ENCODE measurements at places on chromosomes 7 and 10.

DNA sequence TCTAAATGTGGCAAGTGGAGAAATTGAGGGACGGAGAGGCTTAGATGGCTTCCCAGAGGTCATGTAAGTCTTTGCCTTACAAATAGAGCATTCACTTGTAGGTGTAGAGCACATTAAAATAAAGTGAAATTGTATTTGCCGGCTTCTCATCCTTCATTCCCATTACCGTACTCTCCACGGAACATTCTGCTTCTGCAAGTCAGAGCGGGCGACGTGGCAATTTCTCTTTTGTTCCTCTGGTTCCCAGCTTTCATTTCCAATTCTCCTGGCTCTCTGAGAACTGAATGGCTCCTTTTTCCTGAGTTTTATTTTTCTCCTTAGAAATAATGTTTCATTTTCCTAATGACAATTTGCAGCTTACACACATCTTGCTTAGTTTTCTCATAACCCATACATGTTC, 51.3 kb upstream of the PFKP start:
- DNase-seq, result no peak

DNA sequence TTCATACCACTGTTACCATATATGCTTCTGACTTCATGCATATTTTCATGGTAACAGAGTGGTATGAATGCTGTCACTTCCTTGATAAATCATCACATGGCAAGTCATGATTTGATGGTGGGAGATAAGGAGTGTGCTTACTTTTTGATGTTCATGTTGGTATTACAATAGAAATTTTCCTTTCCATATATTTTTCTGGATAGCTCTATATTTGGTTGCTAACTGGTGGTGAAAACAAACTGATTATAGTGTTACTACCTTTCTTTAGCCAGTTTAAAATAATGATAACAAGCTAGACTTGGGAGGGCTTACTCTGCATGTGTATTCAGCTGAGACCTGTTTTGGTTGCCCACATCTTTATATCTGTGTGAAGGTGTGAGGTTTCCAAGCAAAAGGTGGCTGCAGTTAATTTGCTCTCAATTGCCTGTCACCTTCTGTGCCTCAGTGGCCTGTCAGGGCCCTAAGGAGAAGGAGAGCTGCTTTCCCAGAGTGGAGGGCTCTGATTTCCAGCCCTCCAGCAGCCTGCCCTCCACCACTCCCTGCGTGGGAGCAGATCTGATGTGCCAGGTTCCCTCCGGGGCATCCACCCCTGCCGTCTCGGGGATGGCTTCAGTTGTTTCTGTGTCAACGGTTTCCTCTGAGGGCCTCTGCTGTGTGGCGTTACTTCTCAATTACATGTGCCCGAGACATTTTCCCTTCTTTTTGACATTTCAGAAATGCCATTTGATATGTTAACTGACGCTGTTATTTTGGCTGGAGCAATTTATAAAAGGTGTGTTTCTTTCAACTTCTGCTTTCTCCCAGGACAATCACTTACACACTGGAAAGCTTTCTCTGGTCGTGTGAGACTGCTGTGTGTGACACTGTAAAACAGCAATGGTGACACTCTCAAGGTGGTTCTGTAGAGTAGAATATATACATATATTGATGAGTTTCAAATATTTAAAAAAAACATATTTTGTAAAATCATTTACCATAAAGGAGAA, 107.7 kb upstream of the KLF6 start:
- DNase-seq, result peak; percentile 60

DNA sequence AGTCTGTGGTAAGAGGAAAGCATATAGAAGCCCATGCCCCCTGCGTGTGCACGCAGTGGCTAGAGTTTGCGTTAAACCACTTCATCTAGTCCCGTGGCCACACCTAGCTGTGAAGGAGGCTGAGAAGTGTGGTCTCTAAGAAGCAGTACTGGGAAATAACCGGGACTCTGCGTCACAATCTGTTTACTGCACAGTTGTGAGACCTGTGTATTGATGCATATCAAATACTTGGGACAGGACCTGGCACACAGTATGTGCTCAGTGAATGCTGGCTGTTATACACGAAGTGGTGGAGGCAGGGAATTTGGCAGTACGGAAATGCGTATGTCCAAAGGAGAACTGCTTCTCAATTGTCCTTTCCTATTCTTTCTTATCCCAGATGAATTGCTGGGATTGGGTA, 149.5 kb downstream of the ARHGAP21 start:
- DNase-seq, result no peak

- peak; percentile 80 for DNase-seq
Observed at GRCh38 chr10:3781468-3782145, 3.4 kb downstream of the KLF6 start.

DNA sequence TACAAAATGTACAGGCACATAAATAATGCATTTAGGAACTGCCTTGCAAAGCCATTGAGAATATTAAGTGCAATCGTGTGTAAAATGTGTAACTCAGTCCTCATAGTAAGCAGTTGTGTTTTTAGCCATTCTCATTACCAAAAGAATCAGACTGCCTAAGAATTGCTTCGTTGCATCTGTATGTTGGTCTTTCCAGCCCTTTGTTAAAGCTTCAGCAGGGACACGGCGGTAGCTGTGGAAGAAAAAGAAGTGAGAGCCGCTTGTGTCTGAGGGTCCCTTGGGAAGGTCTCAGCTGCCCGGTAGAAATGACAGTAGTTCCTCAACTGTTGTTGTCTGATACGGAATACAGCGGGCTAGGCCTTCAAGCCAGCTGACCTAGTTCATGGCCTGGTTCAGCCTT, 22.8 kb upstream of the ACSL5 start:
- DNase-seq, result no peak

GRCh38 chr7:50632561-50633413, 67.6 kb upstream of the DDC start:
- DNase-seq, result peak; percentile 75

GRCh38 chr10:43361547-43362190, 9.8 kb upstream of the FXYD4 start:
- no peak for DNase-seq

GRCh38 chr10:17214526-17214925, 13.1 kb upstream of the TRDMT1 start:
- DNase-seq, result peak; percentile 73

DNA sequence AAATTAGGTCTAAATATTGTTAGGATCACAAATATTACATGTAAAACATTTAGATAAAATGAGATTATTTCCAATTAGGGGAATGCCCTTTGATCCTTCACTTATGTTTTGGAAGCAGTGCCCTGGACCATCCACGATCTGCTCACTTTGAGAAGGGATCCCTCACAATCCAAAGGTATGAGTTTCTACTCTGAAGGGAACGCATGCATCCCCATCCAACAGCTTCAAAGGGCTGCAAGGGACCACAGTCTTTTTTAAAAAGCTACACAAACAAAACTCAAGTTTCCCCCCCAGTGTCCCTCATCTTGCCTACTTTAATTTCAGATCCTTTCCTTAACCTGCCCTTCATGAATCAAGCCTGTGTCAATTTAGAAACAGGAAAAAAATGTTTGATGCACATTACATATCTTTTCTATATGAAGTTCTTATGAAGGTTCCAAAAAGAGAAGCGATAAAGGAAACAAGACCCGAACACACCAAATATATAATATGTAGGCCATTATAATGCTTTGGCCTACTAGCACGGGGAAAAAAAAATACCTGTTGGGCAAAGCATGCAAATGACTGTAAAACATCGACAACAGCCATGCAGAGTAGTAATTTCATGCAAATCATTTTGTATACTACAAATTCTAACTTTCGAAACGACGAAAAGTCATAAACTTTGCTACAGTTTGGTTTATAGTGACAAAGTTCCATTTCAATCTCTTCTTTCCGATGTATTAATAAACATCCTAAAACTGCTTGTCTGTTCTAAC, 2.0 kb downstream of the EIF3A start:
- no peak for DNase-seq

- no peak for DNase-seq
Observed at GRCh38 chr7:51064688-51065087, 251.9 kb downstream of the COBL start.

- DNase-seq, result no peak
Observed at GRCh38 chr10:132608511-132609195, 71.1 kb downstream of the INPP5A start.

DNA sequence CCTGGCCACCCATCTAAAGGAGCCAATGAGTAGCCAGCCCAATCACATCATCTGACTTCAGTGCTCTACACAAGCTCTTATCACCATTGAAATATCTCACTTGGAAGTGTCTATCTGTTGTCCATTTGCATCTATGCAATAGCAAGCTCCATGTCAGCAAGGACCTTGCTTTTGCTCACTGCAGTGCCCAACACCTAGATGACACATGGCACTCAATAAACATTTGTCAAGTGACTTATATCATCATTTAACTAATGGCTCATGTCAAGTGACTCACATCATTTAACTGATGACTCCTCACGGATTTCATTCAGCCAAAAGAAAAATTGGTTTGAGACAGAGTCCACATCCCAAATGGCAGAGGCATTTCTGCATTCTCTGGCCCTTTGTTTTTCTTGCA, 92.9 kb upstream of the ADAM12 start:
- DNase-seq, result no peak

DNA sequence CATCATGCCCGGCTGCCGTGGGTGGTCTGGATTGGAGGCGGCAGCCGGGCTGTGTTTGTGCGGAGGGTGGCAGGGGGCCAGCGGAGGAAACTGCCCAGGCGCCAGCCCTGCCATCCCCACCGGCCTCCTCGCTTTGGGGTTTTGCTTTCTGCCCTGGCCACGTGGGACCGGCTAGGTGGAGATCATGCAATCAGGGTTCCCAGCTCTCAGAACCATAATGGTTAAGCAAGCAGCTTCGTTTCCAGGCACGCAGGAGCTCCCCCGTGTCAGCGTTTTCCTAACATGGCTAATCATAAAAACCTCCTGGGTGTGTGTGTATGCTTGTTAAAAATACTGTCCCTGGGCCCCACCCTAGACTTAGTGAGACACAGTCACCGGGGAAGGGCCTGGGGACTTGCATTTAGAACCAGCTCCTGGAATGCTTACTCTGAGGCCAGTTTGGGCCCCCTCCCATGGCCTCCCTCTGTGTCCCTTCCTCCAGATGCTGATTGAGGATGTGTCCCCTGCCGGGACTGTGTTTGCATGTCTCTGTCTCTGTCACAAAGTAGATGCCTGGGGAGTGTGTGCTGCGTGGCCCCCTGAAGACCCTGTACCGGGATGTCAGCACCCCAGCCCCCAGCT, 119.3 kb downstream of the CUX1 start:
- DNase-seq, result peak; percentile 65

- no peak for DNase-seq
Observed at GRCh38 chr10:63260860-63261251, 127.7 kb downstream of the NRBF2 start.

DNA sequence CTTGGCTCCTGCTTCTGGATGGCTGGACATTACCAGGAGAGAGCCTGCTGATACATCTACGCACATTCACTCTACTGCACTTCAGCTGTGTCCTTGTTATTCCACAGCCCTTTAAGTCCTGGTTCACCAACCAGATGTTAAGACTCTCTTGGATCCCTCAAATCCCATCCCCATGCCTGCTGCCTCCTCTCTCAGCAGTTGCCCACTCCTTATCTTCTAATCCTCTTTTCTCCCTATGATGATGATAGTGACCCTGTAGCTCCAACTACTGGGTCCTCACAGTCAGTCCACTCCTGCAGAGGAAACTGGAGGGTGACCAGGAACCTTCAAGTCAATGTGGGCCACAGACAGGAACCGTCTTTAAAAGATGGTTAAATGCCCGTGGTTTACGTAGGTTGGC, 96.3 kb upstream of the PDCD4 start:
- no peak for DNase-seq

- DNase-seq, result no peak
Observed at GRCh38 chr7:155835446-155836215, 23.4 kb upstream of the SHH start.

DNA sequence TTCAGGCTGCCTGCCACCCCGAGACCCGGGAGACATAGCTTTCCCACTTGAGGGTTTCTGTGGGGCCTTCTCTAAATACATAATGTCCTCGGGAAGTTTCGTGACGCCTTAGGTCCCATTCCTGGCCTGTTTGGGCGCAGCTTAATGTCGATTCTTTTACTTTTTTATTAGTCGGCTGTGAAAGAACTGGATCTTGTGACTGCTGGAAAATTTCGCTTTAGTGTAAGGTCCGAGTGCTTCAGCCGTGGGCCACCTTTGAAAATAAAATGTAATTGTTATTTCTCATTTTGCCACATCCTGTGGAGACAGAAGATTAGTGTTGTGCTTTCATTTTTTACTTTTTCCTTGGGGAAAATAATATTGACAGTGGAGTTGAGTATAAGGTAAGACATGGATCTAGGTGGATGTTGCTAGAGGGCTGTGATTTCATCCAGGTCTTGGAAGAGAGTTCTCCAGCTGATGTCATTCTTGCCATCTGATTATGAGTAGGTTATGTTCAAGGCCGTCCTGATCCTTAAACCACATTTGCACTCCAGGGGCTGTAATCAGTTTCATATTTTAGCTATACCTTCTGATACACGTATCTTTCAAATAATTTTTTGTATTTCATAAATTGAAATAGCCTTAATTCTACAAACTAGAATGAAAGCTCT, 830 bp downstream of the RAB18 start:
- DNase-seq, result peak; percentile 53

DNA sequence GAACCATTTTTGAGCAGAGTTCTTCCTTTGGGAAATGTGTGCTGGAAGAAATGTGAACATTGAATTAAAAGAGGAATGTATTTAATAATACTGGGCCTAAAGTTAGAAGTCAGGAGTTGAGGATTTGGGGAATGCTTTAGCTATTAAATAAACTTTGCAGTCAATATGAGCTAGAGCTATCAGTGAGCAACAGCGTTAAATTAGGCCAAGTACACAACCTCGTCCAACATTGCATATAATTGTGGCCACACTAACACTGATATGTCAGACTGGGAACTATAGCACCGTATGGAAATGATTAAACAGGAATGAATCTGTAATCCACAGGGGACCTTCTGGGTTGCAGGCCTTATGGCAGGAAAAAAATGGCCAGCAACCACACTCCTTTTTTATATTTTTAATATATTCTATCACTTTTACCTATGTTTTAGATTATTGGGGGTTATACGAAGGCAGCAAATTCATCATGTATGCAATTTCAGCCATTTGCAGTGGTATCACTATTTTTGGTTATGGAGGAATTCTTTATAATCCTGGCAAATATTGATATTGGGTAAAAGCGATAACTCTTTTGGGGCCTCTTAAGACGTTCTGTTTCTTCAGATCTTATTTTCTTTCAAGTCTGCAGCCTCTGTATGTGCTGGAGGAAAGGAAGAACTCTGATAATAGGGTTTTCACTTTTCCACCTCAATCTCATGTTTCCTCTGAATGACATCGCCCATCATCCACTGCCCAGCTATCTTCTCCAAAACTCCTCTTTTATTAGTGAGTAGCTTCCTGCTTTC, 236.3 kb upstream of the PLXDC2 start:
- no peak for DNase-seq

All from choroid plexus epithelial cell (primary cell).